ENCODE measurements at places on chromosomes 16 and 17. TPM values are rescaled to one million over a fixed set of nuclear protein-coding genes. Genes with fewer than 3 reads are reported as not detected.

Gene ZG16
- not detected for polyA plus RNA-seq

Gene CDH3
- 0.09 TPM for polyA plus RNA-seq

Gene MAP2K3
- polyA plus RNA-seq = 36.8 TPM

Gene RAB26
- polyA plus RNA-seq = 0.95 TPM

Gene MYADML2
- 1.2 TPM for polyA plus RNA-seq

Gene EPOP
- 2.1 TPM for polyA plus RNA-seq

Gene EMC6
- polyA plus RNA-seq = 137 TPM

Gene KRT39
- not detected for polyA plus RNA-seq

Gene NEUROD2
- polyA plus RNA-seq = not detected

Gene C16orf92
- polyA plus RNA-seq = not detected
